ENCODE measurements at places on chromosomes 1 and 21.

GRCh38 chr1:218345673-218346390, 696 bp downstream of the TGFB2 start:
- DNase-seq = no peak

DNA sequence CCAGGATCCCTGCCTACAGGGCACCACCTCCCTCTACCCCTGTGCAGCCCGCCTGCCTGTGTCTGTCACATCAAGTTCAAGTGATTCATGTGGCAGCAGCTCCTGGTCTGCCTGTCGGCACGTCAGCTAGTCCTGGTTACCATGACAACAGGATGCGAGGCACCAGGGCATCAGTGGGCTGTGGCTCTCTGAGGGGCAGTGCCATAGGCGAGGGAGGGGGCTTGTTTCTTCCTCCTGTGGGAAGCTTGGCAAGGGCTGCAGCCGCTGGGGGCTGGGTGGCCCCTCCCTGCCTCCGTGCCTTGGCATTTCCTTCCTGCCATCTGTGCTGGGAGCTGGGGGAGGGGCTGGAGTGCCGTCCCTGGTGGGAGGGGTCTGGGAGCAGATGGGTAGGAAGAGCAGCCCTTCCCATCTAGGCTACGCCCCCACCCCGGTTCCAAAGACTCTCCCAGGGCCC, 43.1 kb downstream of the FOXO6 start:
- DNase-seq = no peak

DNA sequence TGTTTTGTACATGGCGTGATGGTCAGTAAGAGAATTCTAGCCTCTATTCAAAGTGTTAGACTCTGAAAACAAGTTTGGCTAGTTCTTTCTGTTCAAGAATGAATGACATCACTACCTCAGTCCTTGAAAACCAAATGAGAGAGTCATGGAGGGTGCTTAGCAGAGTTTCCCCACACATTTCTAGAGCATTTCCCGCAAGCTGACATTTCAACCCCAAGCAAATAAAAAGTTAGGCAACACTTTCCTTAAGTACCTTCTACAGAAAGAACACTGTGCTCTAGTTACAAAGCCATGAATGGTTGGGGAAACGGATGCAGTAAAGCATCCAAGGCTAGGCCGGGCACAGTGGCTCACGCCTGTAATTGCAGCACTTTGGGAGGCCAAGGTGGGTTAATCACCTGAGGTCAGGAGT, 47.9 kb upstream of the SLC44A3 start:
- DNase-seq = no peak

DNA sequence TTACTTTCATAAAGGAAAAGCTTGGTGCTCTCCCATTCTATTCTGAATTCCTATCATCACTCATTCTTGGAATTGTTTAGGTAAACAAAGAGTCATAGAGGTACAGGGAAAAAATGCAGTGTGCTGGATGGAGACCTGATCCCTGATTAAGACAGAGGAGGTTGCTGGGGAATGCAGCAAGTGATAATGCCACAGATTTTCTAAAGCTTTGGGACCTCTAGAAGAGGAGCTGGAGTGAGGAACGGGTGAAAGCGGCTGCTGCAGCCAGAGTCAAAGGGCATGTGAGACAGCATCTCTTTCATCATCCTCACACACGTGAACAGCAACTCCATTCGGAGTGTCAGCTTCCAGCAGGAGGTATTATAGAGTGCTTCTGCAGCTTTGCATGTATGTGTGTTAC, 54.9 kb upstream of the DIPK1A start:
- DNase-seq = no peak

DNA sequence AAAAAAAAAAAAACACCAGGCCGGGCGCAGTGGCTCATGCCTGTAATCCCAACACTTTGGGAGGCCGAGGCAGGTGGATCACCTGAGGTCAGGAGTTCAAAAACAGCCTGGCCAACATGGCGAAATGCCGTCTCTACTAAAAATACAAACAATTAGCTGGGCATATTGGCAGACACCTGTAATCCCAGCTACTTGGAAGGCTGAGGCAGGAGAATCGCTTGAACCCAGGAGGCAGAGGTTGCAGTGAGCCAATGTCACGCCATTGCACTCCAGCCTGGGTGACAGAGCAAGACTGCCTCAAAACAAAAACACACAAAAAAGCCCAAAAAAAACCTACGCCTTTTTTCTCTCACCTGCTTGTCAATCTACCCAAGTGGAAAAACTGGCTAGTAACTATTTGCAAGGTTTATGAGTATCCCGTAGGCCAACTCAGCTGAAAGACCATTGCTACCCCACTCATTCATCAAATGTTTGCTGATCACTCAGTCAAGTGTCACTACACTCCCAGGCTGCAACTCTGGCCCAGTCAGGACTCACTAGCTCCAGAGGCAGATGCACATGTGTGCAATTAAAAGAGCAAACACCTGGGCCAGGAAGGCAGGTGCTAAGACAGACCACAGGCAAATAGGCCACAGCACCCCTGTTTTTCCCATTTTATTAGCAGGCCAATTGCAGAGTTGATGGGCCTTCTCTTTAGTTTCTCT, 2.0 kb downstream of the CSRP1 start:
- no peak for DNase-seq

Data from D721Med (cell line).